ENCODE measurements at places on chromosomes 7 and 10.

- H3K4me1 ChIP-seq: no peaks in the 10 kb centered on the region
- no peaks in the 10 kb centered on the region for H3K27me3 ChIP-seq
- no peaks in the 10 kb centered on the region for H3K36me3 ChIP-seq
- no peak overlapping the region for H3K4me3 ChIP-seq
- H3K27ac ChIP-seq: no peak overlapping the region
Measured at GRCh38 chr7:127107601-127108007, 145.1 kb downstream of the GRM8 start.

DNA sequence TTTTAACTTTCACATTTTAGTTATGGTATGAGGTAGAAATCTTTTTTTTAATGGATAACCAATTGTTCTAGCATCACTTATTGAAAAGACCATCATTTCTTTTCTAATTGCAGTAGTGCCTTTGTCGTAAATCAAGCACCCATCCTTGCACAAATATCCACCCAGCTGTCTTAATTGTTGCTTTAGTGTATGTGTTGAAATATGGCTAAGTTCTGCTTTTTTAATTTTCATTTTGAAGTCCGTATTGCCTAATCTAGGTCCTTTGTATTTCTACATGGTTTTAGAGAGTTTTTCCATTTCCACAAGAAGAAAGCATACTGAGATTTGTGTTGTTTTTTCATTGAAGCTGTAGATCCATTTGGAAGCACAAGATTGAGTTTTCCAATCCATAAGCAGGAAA lies 259.6 kb upstream of the SEMA3E start:
- no peak for DNase-seq
- no peak overlapping the region for H3K27ac ChIP-seq
- no peak overlapping the region for H3K4me3 ChIP-seq
- no peaks in the 10 kb centered on the region for H3K4me1 ChIP-seq

DNA sequence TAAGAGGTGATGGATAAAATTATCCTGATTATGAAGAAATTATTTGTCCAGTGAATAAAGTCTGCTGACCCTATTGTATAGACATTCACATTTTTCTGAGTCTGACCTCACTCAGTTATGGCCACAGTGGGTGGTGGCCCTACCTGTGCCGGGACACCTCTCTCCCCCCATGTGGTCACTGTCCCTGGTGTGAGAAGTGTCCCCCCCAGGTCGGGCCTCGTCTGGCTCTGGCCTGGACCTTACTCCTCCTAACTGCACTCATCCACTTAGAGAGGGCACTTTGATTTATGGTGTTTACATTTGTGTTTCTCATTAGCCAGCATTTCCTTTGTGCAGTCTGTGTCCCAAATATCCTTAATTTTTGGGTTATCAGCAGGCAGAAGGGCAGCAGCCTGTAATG lies 59.6 kb upstream of the ZNF32 start:
- H3K36me3 ChIP-seq: no peaks in the 10 kb centered on the region
- no peaks in the 10 kb centered on the region for H3K27me3 ChIP-seq

- H3K27me3 ChIP-seq: no peaks in the 10 kb centered on the region
- no peaks in the 10 kb centered on the region for H3K36me3 ChIP-seq
- no peak overlapping the region for H3K4me3 ChIP-seq
- no peak for DNase-seq
- no peaks in the 10 kb centered on the region for H3K4me1 ChIP-seq
- H3K27ac ChIP-seq: no peak overlapping the region
Measured at GRCh38 chr7:28726555-28726954, 231.6 kb downstream of the TRIL start.

DNA sequence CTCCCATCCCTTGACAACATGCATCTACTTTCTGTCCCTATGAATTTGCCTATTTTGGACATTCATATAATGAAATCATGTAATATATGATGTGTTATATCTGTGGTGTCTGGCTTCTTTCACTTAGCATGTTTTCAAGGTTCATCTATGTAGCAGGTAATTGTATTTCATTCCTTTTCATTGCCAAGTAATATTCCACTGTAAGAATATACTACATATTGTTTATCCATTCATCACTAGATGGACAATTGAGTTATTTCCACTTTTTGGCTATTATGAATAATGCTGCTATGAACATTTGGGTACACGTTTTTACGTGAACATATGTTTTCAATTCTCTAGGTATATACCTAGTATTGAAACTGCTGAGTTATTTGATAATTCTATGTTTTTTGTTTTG lies 238.2 kb downstream of the PTEN start:
- peaks cover 4% of the 10 kb centered on the region for H3K4me1 ChIP-seq
- no peak overlapping the region for H3K27ac ChIP-seq
- peaks cover 27% of the 10 kb centered on the region for H3K27me3 ChIP-seq
- H3K4me3 ChIP-seq: no peak overlapping the region
